ENCODE measurements at places on chromosomes 6 and 20. TPM values are rescaled to one million over a fixed set of nuclear protein-coding genes. Genes with fewer than 3 reads are reported as not detected.

GRCh38 chr20:57688864-57689263 lies 21.0 kb downstream of the PMEPA1 start:
- DNase-seq = no peak

DNA sequence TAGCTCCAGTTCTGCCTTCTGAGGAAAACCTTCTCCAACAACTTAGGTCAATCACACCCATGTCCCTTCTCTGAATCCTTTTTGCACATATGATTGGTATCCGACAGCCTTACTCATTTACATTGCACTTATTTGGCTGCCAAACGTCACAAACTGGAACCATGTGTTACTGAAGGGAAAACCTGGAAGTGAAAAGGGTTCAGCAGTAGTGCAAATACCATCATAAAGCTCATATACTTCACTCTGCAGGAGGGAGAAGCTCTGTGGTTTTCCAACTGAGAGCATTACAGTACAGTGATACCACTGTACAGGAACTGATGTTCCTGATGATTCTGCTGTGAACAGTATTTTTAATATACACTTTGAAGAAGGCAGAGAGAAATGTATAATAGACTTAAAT lies 87.8 kb downstream of the SLC16A10 start:
- no peak for DNase-seq

DNA sequence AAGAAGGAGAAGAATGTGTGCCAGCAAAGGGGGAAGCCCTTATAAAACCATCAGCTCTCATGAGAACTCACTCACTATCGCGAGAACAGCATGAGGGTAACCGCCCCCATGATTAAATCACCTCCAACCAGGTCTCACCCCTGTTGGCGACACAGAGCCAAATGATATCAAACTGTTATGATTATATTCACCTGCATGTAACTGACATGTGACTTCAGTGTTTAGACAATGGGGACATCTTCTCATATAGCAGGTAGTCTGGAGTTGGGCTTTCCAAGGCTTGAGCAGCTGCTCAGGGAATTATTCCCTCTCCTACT lies 115.2 kb downstream of the SASH1 start:
- DNase-seq = no peak

DNA sequence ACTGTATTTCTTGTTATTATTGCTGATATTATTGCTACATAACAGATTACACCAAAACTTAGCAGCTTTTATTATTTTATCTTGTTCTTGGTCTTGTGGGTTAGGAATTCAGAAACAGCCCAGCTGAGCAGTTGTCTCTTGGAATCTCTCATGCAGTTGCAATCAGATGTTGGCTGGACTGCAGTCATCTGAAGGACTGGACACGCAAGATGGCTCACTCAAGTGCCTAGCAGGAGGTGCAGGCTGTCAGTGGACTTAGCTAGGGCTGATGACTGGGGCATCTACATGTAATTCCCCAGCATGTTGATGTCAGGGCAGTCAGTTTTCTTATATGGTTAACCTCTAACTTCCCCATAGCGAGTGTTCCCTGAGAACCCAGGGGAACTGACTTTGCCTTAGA lies 128.6 kb upstream of the PLCB4 start:
- DNase-seq = no peak

- DNase-seq = no peak
Measured at GRCh38 chr6:38495518-38495917, 144.2 kb downstream of the BTBD9 start.

GNAS-AS1 gene
- 6.1 TPM for total RNA-seq

MLN gene
- total RNA-seq = 0.65 TPM

GRCh38 chr20:47557218-47557617 lies 55.5 kb downstream of the NCOA3 start:
- DNase-seq = no peak

- no peak for DNase-seq
Measured at GRCh38 chr6:133957780-133958242, 4.8 kb downstream of the TBPL1 start.

- DNase-seq = no peak
Measured at GRCh38 chr6:107822176-107823046, 1.7 kb downstream of the SCML4 start.

PAK5 gene
- 0.69 TPM for total RNA-seq

DNA sequence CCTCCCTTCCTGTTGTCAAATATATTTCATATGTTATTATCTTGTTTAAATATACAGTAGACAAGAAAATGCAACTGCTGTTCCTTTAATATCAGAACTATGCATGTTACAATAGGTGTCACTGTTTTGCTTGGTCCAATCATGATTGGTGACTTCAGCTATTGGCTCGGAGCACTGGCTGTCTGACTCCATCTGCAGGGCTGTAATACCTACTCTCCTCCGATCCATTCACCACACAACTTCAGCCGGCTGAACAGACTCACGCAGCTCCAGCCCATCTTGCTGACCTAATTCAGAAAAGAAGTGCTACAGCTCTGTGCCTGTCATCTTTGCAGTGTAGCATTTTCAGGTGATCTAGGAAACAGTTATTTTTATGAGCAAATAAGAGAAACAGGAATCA lies at the start of gene BTBD3:
BTBD3 (plus strand) TSS at position 231 of the 400 bp plus-strand sequence. CDS start 383 bp downstream, outside the sequence.
- no peak for DNase-seq

GRCh38 chr6:149031201-149031858 lies 284.5 kb downstream of the UST start:
- DNase-seq = no peak
